IPS DF 6.9 (cell line): ENCODE measurements at places on chromosomes 16 and 17.
A peak's percentile ranks its signal among the peaks of the same experiment; 100 is the strongest.

- H3K36me3 ChIP-seq = no peaks in the 10 kb centered on the region
- no peaks in the 10 kb centered on the region for H3K27me3 ChIP-seq
- H3K27ac ChIP-seq = no peak overlapping the region
- H3K4me3 ChIP-seq = no peak overlapping the region
- H3K4me1 ChIP-seq = peaks cover 4% of the 10 kb centered on the region; the same call in 1 of the 2 replicates
Measured at GRCh38 chr16:14109782-14110727, 38.9 kb downstream of the MRTFB start.

GRCh38 chr16:2776500-2777139 is 460 bp downstream of the ELOB start:
- peak overlapping the region; percentile 95 for H3K4me3 ChIP-seq
- no peak for DNase-seq
- H3K4me1 ChIP-seq = peaks cover 5% of the 10 kb centered on the region
- H3K27ac ChIP-seq = no peak overlapping the region
- peaks cover 15% of the 10 kb centered on the region for H3K36me3 ChIP-seq
- H3K27me3 ChIP-seq = no peaks in the 10 kb centered on the region

DNA sequence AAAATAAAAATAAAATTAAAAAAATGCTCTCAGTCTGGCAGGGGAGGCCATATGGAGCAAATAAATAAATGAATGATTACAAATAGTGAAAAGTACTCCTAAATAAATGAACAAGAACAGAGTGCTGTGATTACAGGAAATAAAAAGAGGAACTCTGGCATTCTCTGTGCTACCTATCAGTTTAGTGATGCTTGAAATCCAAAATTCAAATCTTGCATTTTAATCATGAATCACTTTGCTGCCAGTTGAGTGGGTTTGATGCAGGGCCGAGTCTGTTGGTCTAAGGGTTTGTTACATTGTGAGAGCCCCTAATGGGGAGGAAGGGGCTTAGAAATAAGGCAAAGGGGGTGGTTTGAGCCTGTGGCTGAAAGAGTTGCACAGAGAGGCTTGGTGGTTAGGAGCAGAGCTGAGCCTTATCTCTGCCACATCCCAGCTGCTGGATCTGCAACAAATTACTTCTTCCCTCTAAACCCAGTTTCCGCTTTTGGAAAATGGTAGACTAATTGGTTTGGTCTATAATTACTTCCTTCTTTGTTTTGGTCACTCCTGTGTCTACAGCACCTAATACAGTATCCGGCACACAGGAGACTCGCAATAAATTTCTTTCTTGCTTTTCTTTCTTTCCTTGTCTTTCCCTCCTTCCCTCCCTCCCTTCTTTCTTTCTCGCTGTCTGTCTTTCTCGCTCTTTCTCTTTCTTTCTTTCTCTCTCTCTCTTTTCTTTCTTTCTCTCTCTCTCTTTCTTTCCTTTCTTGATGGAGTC is 6.3 kb upstream of the ABCC1 start:
- no peak overlapping the region for H3K27ac ChIP-seq
- no peaks in the 10 kb centered on the region for H3K4me1 ChIP-seq
- H3K4me3 ChIP-seq = no peak overlapping the region
- no peaks in the 10 kb centered on the region for H3K27me3 ChIP-seq
- no peaks in the 10 kb centered on the region for H3K36me3 ChIP-seq

GRCh38 chr16:80323808-80324195 is 217.0 kb upstream of the DYNLRB2 start:
- peaks cover 2% of the 10 kb centered on the region; the same call in 1 of the 2 replicates for H3K4me1 ChIP-seq
- no peak for DNase-seq
- no peak overlapping the region for H3K27ac ChIP-seq

DNA sequence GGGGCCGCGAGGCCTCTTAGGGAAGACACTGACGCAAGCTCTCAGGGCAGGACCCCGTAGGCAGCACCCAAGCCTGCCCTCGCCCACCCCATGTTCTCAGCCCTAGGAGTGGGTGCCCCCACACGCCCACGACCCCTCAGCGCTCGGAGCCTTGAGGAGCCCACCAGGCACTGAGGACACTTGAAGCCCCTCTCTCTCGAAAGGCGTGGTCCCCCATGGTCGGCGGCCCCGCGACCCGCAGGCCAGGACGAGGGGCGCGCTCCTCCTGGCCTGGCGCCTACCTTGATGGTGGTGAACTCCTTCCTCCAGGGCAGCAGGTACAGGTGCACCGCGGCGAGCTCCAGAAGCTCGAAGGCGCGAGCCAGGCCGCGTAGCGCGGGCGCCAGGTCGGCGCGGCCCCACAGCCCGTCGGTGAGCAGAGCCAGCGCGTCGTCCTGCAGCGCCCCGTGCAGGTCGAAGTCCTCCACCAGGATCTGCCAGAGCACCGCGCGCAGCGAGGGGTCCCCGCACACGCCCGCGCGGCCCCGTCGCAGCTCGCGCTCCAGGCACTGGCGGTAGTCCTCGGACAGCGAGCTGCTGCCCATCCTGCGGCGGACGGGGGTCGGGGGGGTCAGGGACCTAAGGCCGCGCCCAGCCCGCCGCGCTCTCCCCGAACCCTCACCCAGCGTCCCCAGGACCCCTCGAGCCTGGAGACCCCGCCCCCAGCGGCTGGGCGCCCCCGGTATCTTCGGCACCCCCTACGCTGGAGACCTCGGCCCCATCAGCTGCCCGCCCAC is 668 bp downstream of the SPATA2L start:
- H3K36me3 ChIP-seq = peaks cover 14% of the 10 kb centered on the region; the same call in 1 of the 2 replicates
- DNase-seq = no peak
- H3K27me3 ChIP-seq = no peaks in the 10 kb centered on the region
- peak overlapping the region; percentile 82; the same call in 1 of the 2 replicates for H3K4me3 ChIP-seq
- 0 out of 2 replicates have a peak, but pooled peaks cover 4% of the 10 kb centered on the region for H3K4me1 ChIP-seq
- no peak overlapping the region for H3K27ac ChIP-seq

DNA sequence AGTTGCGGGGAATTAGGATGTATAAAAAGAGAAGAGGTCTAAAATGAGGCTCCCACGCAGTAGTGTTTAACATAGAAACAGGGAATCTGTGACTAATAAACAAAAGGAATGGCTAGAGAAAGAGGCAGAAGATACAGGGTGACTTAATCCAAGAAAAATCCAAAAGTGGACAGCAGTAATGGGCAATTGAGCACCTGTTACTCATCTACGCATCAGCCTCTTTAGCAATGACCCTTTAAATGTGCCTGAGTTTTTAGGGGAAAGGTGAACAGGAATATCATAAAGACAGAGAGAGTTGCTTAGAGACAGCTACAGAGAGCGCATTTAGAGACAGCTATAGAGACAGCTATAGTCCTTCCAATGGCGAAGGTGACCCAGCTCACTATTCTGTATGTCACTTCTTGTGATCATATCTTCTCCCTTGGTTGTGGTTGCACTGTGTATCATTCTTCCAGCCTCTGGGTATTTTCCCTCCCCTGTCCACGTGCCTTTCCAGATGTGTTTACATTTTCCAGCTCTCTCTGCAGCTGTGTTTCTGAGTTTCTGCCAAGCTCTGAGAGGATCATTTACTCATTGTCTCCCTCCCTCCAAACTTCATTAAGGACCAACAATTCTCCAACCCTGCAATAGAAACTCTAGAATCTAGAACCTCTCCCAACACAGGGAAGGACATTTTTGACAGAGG is 61.5 kb downstream of the MYOCD start:
- no peaks in the 10 kb centered on the region for H3K27me3 ChIP-seq
- 0 out of 2 replicates have a peak, but pooled peaks cover 4% of the 10 kb centered on the region for H3K4me1 ChIP-seq
- H3K36me3 ChIP-seq = no peaks in the 10 kb centered on the region
- H3K4me3 ChIP-seq = no peak overlapping the region
- H3K27ac ChIP-seq = no peak overlapping the region

GRCh38 chr16:57826706-57827625 is 24.7 kb upstream of the KIFC3 start:
- no peaks in the 10 kb centered on the region for H3K27me3 ChIP-seq
- H3K27ac ChIP-seq = no peak overlapping the region
- peaks cover 3% of the 10 kb centered on the region for H3K4me1 ChIP-seq
- no peaks in the 10 kb centered on the region for H3K36me3 ChIP-seq
- H3K4me3 ChIP-seq = no peak overlapping the region
- DNase-seq = no peak

DNA sequence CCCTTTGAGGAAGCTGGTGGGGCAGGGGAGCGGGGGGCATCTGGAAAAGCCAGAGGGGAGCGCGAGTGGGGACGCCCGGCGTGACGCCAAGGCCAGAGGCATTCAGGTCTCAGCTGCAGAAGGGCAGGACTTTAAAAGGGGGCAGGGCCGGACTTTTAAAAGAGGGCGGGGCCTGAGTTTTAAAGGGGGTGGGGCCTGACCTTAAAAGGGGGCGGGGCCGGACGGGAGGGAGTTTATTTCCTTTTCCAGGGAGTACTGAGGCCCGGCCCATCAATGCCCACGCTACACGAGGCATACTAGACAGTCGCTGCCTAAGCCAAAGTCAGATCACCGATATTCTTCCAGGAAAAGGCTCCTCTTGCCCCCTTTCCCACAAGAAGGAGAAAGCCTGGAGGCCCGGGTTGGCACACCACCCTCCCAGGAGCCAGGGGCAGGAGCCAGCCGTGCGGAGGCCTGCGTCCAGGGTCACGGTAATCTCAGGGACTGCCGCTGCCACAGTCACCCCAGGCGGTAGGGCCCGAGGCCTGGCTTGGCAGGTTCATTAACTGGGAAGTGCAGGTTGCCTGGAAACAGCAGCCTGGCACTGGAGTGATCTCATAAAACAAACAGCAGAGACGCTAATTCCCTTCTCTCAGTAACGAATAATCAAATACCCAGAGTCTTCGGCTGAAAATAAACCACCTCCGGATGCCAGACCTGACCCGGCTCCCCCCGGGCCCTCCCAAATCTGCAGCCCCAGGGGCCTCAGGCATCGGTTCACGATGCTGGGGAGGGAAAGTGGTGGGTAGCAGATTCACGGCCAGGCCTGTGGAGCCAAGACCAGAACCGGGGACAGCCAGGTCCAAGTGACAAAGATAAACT is 90.7 kb downstream of the TIMM22 start:
- H3K27me3 ChIP-seq = no peaks in the 10 kb centered on the region
- DNase-seq = no peak
- no peaks in the 10 kb centered on the region for H3K36me3 ChIP-seq
